Right kidney (tissue), 9 donors: ENCODE measurements at places on chromosomes 11 and 22.

DNA sequence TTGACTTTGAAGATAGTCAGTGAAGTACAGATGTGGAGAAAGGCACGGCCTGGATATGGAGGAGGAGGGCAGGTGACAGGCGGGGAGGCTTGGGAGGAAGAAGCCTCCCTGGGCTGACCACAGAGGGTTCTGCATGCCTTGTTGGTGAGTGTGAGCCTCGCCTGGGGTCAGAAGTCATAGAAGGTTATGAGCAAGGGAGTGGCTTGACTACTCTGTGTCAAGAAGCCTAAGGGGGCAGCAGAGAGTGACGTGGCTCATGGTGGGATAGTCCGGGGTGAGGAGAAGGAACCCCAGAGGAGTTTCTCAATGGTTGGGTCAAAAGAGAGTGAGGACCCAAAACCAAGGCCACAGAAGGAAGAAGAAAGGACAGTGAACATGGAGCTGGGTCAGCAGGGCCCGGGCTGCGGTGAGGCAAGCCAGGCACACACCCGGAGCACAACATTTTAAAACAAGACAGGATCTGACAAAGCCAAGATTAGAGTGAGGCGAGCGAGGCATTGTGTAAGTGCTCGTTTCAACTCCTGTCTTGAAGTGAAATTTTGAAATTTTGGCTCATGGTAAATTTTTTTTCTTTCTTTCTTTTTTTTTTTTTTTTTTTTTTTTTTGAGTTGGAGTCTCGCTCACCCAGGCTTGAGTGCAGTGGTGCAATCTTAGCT lies 31.9 kb downstream of the PDGFB start:
- no peak for DNase-seq

- DNase-seq: no peak
Observed at GRCh38 chr22:22995166-22995565, 75.2 kb upstream of the GNAZ start.

DNA sequence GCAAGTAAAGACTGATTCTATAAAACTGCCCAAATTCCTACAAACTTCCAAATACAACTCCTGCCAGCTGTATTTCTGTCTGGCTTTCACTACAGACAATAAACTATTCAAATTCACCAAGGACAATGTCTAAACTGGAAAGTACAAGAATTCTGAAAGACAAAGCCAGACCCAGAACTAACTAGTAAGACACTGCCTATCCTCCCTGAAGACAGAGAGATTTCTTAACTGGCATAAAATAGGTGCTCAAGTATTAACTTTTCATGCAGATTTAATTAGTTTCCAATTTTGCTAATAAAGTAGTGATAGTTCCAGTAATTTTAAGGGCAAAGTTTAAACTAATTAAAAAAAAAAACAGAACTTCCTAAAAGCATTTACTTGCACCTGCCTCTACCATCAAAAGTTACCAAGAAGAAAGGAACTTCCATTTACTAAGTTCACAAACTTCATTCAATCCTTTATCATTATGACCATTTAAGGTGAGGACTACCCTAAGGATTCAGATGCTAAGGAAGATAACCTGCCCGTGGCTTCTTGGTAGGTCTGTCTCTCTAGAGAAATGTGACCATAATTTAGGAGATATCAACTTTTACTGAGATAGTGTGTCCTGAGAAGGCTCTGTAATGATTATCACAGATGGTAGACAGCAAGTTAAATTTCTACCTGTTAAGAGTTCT lies 45.2 kb downstream of the CELF1 start:
- no peak for DNase-seq

DNA sequence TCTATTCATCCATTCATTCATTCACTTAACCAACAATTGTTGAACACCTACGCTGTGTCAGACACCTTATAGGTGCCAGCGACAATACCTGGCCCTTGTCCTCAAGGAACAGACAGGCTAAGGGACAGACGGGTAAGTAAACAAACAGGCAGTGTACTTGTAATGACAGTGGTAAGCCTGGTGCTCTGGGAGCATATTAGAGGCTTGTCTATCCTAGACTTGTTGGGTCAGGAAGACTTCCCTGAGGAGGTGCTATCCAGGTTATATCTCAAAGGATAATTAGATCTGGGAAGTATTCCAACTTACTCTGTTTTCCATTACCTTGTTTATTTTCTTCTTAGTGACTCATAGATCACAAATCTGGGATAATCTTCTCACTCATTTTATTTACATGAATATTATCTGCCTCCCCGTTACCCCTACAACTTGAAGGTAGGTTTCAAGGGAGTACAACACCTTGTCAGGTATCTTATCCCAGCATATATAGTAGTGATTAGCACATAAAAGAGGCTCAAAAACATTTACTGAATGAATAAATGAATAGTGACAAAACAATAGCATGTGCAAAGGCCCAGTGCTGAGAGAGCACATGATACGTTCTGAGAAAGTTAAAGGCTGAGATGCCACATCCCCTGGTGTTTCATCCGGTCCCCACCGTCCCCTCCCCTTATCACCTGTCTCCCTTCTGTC lies 75.3 kb upstream of the NCAM1 start:
- no peak for DNase-seq

- DNase-seq: no peak
Observed at GRCh38 chr11:132714859-132715440, 817.4 kb downstream of the OPCML start.

GRCh38 chr11:70552167-70553150 lies 154.1 kb downstream of the CTTN start:
- no peak for DNase-seq

DNA sequence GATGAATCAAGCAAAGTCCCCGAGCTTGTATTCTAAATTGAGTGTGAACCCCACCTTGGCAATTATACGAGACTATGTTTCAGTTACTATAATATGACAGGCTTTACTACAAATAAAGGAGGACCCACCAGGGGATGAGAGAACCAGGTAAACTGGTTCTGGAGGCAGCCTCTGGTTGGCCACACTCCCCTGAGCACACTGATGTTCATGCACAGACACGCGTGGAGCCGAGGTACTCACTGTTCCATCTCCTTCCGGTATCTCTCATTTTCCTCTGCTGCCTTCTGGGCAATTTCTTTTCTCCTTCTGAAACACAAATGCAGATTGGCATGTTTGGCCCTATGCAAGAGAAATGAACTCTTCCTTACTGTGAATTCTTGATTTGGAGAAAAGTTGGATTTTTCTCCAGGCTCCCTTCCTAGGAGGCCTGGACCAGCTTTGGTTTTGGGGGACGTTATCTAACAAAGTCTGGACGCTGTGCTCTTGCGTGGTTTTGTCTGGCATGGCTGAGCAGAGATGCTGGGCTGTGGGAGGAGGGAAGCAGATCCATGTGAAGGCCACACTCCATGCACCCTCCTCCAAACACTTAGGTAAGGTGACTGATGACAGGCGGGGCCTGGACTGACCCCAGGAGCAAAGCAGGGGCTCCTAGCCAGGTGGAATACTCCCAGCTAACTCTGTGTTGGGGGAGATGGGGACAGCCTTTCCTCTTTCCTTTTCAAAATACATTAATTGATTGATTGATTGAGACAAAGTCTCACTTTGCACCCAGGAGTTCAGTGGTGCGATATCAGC lies 22.9 kb downstream of the USH1C start:
- no peak for DNase-seq

DNA sequence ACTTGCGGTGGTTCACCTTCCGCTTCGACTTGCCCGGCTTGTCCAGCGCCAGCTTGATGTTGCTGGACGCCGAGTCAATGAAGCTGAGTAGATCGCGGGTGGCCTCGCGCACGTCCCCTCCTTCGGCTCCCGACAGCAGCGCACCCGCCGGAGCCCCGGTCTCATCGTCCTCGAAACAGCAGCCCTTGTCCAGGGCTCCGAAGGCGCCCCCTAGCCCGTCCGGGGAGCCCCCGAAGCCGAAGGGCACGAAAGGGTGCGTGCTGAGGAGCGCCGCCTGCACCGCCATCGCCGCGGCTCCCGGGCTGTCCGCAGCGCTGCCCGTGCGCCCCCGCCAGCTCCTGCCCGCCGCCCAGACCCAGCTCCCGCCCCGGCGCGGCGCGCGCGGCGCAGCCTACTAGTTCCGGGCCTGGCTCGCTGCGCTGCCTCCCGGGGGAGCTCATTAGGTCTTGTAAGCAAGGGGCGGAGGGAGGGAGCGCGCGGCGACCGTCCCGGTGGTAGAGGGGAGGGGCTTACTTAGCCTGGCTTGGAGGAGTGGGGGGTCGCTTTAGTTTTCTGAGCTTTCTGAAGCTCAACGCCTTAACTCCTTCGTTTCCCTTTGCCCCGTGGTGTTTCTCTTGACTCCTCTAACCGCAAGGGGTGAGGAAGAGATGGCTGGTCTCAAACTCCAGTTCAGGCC lies at the start of gene FAM181B:
TSS of gene FAM181B (minus strand) at position 421 of the 676 bp plus-strand sequence. CDS start at position 286, 135 bp downstream.
- DNase-seq: peak; percentile 91

- DNase-seq: no peak
Observed at GRCh38 chr22:43337385-43337784, 5.8 kb downstream of the SCUBE1 start.

DNA sequence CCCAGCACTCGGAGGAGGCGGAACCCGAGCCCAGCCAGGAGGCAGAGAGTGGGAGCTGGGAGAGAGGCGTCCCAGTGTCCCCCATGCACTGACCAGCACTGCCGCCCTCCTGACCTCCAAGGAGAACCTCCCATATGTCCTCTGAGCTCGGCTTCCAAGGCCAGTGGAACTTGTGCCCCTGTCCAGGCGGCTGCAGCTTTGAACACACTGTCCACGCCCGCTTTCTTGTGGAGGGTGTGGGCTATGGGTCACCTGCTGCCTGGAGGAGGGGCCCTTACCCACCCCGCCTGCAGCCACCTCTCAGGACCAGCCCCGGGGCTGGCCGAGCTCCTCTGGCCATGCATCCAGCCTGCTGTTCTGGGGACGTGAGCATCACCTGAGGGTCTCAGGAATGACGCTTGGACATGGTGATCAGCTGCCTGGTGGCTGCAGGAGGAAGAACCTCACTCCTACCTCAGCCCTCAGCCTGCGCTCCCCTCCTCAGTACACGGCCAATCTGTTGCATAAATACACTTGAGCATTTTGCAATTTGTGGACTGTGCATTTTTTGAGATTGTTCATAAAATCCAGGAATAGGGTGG lies 22.2 kb upstream of the MUC5B start:
- DNase-seq: no peak

DNA sequence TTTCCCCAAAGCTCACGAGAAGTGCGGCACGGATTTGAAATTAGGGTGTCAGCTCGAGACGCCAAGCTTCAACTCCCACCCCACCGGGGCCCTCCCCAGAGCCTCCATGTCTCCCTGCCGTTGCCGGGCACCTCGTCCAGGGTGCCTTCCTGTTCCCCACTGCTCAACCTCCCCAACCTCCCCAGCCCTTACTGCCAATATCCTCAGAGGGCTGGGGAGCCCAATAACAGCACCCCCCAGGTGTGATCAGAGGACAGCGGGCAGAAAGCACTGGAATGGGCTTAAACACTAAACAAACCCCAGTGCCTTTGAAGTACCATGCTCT lies 1336.4 kb downstream of the TBC1D22A start:
- no peak for DNase-seq

- DNase-seq: peak; percentile 41
Observed at GRCh38 chr11:117872420-117872961, 4.0 kb downstream of the FXYD6 start.

- no peak for DNase-seq
Observed at GRCh38 chr22:50209893-50210292, 9.1 kb downstream of the SELENOO start.

DNA sequence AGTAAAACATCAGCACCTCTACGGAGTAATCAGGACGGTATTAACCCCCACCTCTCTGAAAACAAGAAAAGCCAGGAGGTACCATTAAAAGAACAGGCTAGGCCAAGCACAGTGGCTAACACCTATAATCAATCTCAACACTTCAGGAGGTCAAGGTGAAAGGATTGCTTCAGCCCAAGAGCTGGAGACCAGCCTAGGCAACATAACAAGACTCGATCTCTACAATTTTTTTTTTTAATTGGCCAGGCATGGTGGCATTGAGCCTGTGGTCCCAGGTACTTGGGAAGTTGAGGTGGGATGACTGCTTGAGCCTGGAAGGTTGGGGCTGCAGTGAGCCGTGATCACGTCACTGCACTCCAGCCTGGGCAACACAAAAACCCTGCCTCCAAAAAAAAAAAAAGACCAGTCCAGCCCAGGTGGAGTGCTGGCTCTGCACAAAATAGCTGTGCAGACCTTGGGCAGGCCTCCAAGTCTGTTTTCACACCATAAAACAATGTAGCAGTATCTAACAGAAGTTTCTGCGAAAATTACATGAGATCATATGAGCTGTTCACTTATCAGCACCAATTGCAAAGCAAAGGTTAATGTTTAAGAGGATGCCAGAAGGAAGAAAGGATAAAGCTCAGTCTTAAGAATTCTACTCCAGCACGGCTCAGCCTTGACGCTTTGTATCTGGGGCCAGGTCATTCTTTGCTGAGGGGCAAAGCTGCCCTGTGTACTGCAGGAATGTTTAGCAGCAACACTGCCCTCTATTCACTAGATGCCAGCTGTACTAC lies 14.8 kb downstream of the CHKA start:
- no peak for DNase-seq

DNA sequence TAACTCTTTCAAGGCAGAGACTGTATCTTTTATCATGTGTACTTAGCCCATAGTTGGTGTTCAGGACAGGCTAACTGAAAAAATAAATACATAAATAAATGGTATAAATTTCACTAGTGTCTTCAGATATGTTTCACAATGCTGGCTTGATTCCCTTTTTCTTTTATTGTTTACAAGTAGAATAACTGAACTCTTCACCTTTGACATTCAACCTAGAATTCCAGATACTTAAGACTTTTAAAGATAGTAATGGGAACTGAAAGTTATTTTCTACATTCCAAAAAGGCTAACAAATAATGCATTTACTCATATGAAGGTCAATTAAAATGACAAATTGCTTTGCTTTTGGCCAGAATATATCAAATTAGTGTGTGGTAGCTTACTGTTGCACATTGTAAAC lies 411.3 kb upstream of the TENM4 start:
- DNase-seq: no peak

- no peak for DNase-seq
Observed at GRCh38 chr11:107562647-107563208, 2.8 kb downstream of the ALKBH8 start.

DNA sequence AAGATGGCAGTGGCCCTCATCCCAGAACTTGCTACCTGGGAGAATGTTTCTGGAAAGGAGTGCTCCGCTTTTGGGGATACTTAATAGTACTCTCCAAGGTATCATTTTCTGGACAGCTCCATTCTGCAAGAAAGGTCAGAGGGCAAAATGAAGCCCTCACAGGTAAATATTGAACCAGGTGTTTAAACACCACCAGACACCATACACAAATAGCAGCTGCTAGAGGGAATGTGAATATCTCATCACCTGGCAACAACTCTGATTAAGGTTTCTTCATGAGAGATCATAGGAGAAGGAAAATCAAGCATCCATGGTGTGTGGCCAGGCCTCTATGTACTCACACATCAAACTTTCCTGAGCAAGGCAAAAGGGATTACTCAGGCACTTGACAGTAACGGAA lies 226.1 kb upstream of the FAT3 start:
- DNase-seq: no peak

DNA sequence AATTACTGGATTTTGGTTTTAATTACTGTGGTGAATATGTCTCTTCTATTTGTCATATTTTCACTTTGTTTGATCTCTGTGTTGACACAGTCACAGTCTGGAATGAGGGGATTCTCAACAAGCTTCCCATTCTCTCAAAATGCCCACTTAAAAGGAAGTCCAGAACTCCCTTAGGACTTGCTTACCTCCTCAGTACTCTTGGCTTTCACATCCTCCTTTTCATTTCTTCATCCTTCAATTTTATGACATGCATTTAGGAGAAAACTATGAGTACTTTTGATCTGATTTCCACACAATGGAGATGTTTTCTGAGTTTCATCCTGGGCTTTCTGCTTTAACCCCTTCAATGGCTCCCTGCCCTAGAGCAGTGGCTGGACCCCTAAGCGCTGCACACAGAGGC lies 49.3 kb upstream of the FLI1 start:
- DNase-seq: no peak
